ENCODE measurements at places on chromosomes 6 and 20.

- peak; percentile 55 for DNase-seq
Observed at GRCh38 chr20:17530716-17531664, at the start of gene BFSP1. Gene BFSP1 (minus strand): TSS chr20:17531379. CDS start chr20:17531329, 50 bp downstream.

GRCh38 chr6:26743941-26744699, 84.6 kb upstream of the ZNF322 start:
- DNase-seq = no peak

DNA sequence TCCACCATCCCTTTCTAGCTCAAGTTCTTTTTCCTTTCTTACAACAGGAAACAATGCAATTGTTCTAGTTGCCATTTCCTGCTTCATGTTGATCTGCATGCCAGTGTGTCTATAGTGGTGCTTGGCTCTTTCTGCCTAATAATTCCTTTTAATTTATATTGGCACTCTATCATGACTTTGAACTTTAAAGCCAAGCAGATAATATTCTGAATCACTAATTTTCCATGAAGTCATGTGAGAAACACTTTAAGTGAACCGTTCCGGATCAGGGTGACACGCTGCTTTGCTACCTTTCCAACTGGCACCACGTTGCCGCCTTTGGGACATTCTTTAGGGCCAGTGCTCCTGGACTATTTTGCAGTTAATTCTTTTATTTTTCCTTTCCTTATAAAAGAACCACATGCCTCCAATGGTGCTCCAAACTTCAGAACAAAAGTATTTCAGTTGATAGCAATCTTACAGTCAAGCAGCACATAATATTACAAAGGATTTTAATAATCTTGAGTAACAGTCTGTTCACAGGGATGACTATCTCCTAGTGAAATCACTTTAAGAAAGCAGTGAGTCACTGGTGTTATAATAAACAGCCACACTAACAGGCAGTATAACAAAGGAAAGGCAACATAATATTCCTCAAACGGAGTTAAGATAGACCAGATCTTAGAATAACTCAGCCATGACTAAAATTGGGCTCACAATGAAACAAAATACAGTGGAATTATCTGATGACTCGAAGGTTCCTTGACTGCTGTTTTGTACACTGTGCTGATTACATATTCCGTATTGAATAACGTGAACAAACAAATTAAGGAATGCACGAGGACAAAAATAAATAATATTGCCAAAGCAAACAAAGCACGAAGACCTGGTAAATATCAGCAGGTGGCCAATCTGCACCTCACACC, 19.0 kb upstream of the BLOC1S5 start:
- no peak for DNase-seq

- peak; percentile 46 for DNase-seq
Observed at GRCh38 chr6:140441256-140441655, 1066.8 kb upstream of the CITED2 start.

DNA sequence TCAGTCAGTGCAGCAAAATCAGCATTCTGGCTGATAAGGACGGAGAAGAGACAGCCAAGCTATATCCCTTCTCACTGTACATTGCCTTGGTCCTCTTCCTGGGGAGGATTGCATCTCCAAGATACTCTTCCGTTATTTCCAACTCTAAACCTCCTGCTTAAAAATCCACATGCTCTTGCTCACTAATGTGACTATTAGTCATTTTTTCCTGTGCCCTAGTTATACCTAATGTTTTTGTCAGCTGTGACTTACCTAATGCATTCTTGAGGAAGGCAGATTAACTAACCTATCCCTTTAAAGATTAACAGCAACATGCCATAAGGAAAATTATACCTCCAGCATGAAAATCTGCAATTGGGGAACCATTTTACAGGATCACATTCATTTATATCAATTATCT, 317.6 kb downstream of the BTBD9 start:
- no peak for DNase-seq

- DNase-seq = no peak
Observed at GRCh38 chr20:44990425-44990824, 24.1 kb downstream of the STK4 start.

DNA sequence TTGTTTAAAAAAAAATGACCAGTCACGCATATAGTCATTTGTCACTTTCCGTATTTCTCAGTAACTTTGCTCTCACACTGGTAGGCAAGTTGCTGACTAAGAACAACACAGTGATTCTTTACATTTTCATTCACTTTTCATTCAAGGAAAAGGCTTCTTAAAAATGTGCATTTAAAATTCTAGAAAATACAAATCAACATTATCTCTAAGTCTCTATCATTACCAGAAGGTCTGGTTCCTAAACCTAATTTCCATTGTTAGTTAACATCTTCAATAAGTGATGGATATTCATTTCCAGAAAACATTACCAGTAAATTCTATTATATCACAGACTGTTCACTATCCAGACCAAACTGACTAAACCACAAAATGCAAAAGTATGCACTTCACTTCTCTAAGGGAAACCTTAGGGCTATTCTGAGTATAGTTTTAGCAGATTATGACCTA, 115.3 kb downstream of the AHI1 start:
- DNase-seq = no peak

- DNase-seq = no peak
Observed at GRCh38 chr6:66556936-66557335, 849.9 kb upstream of the EYS start.

GRCh38 chr6:42424906-42425474, 26.7 kb downstream of the TRERF1 start:
- DNase-seq = peak; percentile 32

DNA sequence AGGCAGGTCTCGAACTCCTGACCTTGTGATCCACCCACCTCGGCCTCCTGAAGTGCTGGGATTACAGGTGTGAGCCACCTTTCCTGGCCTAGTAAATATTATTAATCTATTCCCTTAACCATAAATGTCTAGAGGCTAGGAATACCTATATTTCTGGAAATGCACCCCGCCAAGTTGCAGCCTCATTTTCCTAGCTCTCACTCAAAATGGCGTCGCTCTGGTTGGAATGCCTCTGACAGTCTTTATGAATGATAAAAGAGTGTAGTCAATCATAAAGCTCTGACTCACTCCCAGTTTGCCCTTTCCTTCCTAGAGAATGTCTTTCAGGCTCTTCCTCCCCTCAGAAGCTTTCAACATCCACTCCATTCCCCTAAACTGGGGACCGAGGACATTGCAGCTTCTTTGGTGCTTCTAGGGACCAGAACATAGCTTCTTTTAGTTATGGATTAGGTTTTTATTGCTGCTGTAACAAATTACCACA, 14.1 kb upstream of the TRIM26 start:
- no peak for DNase-seq

DNA sequence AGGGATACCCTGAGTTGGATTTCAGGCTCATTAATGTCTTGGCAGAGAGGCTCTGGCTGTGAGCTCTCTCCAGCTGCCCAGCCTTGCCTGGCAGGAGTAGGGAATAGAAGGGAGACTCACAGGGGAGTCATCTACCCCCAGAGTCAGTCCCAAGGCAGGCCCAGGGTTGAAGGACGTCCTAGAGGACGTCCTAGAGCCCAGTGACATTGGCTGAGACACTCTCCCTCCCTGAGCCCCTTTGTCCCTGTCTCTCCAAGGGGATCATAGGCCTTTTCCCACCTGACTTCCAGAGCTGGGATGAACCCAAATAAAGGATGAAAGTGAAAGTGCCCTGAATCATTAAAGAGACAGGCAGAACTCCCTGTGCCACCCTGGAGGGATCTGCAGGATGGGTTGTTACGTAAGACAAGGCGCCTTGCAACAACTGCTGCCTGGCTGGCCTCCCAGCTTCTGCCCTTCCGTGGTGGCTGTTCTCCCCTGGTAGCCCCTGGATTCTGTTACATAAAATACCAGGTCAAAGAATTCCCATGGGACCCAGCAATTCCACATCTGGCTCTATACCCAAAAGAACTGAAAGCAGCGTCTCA, 53.6 kb upstream of the SIRPA start:
- no peak for DNase-seq

GRCh38 chr20:64100566-64100888, 6.8 kb downstream of the NPBWR2 start:
- DNase-seq = no peak

- no peak for DNase-seq
Observed at GRCh38 chr6:296151-297122, 4.2 kb downstream of the DUSP22 start.

- no peak for DNase-seq
Observed at GRCh38 chr6:38221251-38221650, 401.7 kb downstream of the ZFAND3 start.

- peak; percentile 91 for DNase-seq
Observed at GRCh38 chr6:26595669-26596269, 984 bp upstream of the ABT1 start.

GRCh38 chr6:7313505-7314165, 636 bp upstream of the SSR1 start:
- DNase-seq = no peak

DNA sequence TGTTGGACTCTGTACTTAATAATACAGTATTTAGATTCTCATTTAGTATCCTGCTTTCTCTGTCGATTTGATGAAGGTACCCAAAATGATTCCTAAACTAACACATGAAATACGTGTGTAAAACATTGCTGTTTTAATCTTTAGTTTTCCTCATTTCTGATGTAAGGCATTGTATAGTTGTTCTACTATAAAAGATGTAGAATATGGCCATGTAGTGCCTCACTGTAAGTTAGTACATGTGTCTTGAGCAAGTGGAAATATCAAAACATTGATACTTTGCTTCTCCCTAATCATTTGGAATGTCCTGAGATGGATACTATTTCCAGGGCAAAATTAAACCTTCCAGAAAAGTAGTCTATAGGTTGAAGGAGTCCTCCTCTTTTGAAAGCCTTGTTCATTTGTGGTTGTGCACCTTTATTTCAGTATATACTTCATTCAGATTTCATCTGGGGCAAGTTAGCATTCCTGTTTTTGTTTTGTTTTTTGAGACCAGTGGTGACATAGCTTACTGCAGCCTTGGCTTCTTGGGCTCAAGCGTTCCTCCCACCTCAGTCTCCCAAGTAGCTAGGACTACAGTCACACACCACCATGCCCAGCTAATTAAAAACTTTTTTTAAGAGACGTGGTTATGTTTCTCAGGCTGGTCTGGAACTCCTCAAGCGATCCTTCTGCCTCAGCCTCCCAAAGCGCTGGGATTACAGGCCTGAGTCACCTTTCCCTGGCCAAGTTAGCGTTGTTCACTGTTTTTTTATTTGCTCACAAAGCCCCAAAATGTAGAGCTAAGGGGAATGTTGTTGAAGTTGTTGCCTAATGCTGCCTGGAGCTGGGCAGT, 11.6 kb downstream of the SRSF3 start:
- no peak for DNase-seq

DNA sequence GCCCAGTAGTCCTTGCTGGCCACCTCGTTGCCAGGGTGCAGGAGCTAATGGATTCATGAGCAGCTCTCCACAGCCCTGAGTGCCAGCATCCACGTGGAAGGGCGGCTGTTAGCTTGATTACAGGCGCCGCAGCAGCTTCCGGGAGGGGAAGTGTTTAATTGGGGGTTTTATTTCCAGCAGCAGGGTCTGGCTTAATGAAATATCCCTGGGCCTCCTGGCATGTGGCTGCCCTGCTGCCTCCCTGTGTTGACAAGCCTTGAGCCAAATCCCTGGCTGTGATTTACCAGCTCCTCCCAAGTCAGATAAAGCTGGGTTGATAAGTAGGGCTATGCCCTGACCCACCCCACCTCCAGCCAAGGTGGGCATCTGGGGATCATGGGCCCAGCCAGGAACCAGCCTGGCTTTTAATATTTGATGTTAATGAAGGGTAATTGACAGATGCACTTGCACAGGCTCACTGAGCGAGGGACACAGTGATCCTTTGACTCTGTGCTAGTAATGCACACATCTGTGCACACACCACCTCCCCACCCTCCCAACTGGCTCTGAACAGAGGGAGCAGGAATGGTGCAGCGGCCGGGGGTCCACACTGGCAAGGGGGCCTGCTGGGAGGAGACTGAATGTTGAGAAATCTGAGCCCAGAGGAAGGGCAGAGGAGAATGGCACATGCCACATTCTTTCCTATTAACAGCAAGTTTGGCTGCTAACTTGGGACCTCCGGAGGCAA, 13.6 kb downstream of the GLP1R start:
- DNase-seq = no peak

DNA sequence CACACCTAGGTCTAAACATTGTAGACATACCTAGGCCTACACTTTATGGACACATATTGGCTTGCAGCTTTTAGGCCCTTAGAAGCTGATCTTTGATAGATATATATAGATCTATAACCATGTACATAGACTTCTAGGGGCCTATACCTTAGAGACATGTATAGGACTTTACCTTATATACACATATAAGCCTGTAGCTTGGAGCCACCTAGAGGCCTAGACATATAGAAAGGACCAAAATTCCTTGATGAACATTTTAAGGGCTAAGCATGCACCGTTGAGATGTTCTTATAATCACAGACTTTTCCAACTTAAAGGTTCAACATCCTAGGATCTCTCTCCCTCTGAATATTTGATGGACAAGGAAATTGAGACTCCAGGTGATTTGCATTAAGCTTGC, 371.7 kb upstream of the SASH1 start:
- peak; percentile 12 for DNase-seq

- no peak for DNase-seq
Observed at GRCh38 chr20:14295238-14295637, 42.2 kb downstream of the FLRT3 start.

All from HepG2 (cell line).